ENCODE measurements at places on chromosomes 3 and 15. TPM values are rescaled to one million over a fixed set of nuclear protein-coding genes. Genes with fewer than 3 reads are reported as not detected.

CELSR3 gene
- total RNA-seq = 3.2 TPM

DNA sequence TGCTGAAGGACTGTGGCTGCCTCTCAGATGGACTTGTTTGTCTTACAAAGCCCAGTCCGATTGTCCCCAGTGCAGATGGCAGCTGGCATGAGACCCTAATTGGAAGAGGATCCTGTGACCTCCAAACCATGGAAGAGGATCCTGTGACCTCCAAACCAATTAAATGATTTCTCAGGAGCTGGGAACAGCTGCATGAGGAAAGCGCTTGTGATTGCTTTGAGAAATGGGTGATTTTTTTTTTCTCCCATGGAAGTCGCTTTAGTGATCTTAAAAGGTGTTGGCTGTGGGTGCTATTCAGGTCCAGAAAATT, 68.4 kb upstream of the LARS2 start:
- DNase-seq = no peak

DNA sequence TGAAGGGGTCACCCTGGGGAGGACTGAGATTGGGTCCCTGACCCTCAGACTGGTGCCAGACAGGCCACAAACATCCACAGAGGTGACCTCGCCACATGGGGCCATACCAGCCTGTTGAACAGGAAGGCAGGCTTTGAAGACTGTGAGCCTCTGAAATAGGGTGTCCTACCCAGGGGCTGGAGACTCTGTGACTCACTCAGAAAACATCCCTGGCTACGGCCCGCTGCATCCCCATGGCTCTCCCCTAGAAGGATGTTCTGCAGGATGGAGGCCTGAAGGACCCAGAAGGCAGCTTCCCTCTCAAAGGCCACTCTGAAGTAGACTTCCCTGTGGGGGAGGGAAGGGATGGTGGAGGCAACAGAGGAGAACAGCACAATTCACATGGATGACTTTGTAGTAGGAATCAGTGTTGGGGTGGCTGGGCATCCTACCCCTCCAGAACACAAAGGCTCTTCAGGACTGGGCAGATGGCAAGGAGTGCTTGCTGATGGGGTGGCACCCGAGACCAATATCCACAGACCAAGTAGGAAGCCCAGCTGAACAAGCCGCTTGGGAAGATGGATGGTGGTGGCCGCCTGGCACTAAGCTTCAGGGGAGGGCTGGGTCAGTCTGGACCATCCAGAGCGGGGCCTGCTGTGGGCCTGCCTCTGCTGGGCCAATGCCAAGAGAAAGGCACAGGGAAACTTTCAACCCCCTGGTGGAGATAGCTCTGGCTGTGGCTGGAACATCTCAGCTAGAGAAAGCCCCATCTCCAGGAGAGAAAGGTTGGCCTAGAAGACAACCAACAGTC, 37.6 kb upstream of the DUSP7 start:
- peak; percentile 13 for DNase-seq

DNA sequence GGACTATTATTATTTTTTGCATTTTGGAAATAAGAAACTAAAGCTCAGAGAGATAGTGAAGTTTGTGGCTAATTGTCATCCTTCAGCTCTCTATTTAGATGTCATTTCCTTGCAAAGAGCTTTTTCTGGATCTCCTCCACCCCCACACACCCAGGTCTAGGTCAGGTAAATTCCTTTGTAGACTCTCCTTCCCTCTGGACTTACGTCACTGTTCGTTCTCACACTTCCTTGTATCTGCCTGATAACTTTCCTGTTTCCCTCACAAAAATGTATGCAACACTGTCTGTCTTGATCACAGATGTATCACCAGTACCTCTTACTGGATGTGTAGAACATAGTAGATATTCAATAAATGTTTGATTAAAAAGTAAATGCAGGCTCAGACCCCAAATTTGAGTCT, 6.1 kb upstream of the MB21D2 start:
- DNase-seq = no peak

- peak; percentile 93 for DNase-seq
Observed at GRCh38 chr3:98777286-98777685, 14.1 kb downstream of the ST3GAL6 start.
